Fibroblast of mammary gland (primary cell): ENCODE measurements at places on chromosomes 3 and 15.

- DNase-seq, result no peak
Measured at GRCh38 chr3:54020436-54020835, 101.9 kb upstream of the CACNA2D3 start.

GRCh38 chr3:195591852-195592251, 8.1 kb upstream of the APOD start:
- peak; percentile 70 for DNase-seq

DNA sequence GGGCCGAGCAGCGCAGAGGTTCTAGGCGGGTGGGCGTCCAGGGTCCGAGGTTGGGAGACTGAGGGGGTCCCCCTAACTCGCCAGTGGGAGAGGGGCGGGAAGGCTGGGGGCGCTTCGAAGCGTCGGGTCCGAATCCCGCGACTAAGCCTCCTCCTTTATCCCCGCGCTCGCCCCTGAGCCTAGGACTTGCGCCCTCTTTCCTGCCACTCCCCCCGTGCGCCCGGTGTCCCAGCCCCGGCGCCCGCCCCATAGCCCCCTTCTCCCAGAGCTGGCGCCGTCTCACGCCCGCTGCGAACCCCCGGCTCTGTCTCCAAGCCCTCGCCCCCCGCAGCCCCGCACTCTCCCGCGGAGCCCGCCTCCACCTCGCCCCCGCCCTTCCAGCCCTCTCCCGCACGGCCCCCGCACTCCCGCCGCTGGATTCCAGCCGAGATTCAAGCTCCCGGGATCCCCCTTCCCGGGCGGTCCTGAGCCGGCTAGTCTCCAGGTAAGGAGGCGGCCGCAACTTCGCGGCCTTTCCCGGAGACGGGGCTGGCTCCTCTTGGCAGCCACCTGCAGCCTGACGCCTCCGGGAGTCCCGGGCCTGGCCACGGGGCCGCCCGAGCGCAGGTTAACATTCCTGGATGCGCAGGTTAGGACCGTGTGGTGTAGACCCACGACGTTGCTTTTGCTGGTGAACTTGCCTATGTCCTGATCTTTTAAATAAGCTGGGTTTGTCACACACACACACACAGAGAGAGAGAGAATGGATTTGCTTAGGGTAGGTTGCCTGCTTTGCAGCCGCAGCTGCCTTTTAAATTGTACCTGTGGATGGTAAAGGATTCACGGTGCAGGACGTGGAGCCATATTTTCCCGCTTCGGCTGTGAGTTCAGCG, 563 bp downstream of the PXYLP1 start:
- no peak for DNase-seq

DNA sequence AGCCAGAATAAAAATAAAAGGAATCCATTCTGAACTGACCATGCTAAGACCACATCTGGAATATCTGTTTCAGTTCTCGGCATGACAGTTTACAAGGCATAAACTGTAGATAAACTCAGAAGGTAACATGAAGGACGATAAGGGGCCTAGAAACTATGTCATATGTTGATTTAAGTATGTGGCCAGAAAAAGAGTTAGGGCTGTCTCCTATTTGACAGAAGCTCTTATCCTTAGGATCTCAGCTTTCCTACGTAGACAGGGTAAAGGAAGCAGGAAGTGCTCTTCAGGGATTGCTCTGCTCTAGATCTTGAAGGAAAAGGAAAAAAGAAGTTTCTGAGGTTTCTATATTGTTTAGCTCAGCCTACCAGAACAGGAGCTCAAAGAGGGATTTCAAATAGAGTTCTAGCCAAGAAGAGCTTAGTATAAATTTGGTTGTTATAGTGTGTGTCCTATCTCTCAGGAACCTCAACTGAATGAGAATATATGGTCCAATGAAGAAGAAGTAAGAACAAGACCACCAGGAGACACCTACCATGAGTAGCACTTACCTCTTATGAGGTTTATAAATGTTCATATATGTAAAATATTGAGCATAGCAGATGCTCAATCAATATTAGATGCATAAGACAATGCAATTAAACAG, 59.2 kb downstream of the TP53BP1 start:
- no peak for DNase-seq

GRCh38 chr3:18030371-18030870, 288.0 kb upstream of the TBC1D5 start:
- no peak for DNase-seq

DNA sequence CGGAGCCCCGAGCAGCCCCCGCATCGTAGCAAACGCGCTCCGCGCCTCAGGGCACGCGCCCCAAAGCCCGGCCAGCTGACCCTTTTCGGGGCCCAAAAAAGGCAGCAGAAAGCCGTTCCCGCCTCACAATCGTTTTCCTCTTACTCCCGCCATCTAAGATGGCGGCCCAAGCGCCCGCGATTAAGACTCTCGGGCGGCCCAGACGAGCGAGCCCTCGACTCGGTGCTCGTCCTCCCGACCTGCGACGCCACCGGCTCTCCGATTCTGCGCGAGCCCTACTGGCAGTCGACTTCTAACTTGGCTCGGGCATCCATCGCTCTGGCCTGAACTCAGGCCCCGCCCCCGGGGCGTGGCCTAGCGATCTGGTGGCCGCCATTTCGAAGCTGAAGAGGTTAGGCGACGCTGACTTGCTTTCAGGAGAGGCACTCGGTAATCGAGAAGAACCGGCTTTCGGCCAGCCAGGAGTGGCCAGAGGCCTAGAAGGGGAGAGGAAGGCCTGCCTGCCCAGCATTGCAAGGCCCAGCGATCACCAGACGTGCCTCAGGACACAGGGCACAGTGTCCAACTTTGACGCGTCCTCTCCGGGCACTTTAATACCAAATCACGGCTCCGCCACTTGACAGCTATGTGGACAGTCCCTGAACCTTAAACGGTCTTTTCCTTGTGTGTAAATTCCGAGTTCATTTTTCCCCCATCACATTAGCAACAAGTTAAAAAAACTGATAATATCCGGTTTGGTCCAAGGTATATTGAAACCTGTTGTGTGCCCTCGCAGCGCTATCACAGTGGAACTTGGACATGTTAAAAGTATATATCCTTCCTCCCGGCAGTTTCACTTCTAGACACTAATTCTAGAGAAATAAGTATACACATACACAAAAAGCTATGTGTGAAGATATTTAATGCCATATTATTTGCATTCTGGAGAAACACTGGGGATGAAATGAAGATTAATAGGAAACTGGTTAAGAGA, at the start of gene RAF1:
RAF1 (minus strand) TSS at position 182 of the 973 bp plus-strand sequence. CDS start 45,396 bp downstream, outside the sequence.
- DNase-seq, result peak; percentile 97

DNA sequence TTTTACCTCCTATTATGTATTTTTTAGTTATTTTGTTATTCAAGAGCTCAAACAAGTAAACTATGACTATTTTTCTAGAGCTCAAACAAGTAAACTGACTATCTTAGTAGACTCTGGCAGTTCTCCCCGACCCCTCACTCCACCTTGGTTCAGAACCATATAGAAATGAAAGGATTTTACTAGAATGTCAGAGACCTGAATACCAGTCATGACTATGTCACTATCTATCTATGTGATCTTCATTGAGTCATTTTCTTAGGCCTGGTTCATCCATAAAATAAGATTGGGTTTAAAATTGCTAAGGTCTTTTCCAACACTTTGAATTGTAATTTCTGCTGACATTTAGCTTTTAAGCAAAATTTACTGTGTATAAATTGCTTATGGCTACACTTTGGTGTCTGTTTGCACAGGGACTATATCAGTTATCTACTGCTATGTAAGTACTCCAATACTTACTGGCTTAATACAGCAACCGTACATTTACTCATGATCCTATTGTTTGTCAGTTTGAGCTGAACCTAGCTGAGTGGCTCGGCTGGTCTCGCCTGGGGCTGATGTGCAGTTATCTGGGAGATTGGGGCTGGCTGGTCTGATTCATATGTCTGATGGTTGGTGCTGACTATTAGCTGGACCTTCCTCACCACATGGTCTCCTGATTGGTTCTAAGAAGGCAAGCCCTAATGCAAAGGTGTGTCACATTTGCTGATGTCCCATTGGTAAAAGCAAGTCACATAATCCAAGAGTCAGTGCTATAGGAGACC, 37.0 kb downstream of the RASA2 start:
- no peak for DNase-seq

- DNase-seq, result peak; percentile 72
Measured at GRCh38 chr3:39668420-39668819, 141.0 kb upstream of the MYRIP start.

- no peak for DNase-seq
Measured at GRCh38 chr3:175093748-175094147, 234.6 kb downstream of the NAALADL2 start.

- peak; percentile 30 for DNase-seq
Measured at GRCh38 chr3:106332884-106333283, 464.1 kb upstream of the CBLB start.

DNA sequence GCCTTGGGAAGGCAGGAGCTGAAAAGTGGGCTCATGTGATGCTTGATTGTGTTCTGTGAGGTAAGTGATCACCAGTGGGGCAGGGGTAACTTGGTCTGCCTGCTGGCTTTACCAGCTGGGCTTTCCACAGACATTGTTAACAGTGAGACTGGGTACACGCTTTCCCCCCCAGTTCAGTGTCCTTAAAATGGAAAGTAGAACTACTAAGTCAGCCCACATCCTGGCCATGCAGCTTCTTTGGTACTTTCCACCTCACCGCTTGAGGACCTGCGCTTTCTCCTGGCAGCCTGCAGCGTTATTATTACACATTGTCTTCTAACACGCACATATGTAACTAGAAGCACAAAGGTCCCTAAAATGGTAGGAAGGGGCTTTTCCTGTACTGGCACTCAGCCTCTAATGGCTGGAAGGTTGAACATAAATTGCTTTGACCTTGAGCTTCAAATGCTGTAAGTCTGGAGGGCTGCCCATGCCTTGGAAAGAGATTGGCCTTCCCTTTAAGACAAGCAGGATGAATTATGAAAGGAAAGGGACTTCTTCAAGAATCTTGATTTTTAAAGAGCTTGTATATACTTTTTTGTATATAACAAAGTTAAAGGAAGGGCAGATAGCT, 216.1 kb upstream of the ROPN1 start:
- no peak for DNase-seq

- DNase-seq, result peak; percentile 22
Measured at GRCh38 chr15:79071901-79072300, 18.7 kb downstream of the RASGRF1 start.
